ENCODE measurements at places on chromosomes 11 and 22. TPM values are rescaled to one million over a fixed set of nuclear protein-coding genes. Genes with fewer than 3 reads are reported as not detected.

Gene KCNC1
- total RNA-seq = under 0.01 TPM

Gene CENPM
- total RNA-seq = 19.9 TPM

Gene TSPAN18
- 0.54 TPM for total RNA-seq

Gene APOBEC3F
- total RNA-seq = 8.9 TPM

Gene NELL1
- 0.27 TPM for total RNA-seq

Gene FJX1
- total RNA-seq = 0.54 TPM

Gene TMEM134
- total RNA-seq = 30.4 TPM

Gene GAL3ST1
- 0.27 TPM for total RNA-seq

Gene ARHGAP20
- 0.27 TPM for total RNA-seq

Gene ANO1
- total RNA-seq = not detected

Gene RASL10A
- total RNA-seq = 3.8 TPM

Gene TMEM191C
- 1.6 TPM for total RNA-seq

Gene CTSW
- total RNA-seq = 95.9 TPM

Gene TEAD1
- under 0.01 TPM for total RNA-seq

Gene MS4A6A
- total RNA-seq = 4.3 TPM

Gene PHRF1
- 36.6 TPM for total RNA-seq

Gene OR51I1
- total RNA-seq = 1.3 TPM

Gene OR4C3
- total RNA-seq = not detected

Gene TREH
- total RNA-seq = not detected

Gene CREB3L1
- under 0.01 TPM for total RNA-seq

Gene OR51B2
- total RNA-seq = 0.27 TPM

Gene RASSF10
- total RNA-seq = under 0.01 TPM

Gene NAALAD2
- 0.81 TPM for total RNA-seq

Gene SLC22A6
- total RNA-seq = not detected

Gene F2
- total RNA-seq = under 0.01 TPM

Gene HEPN1
- total RNA-seq = not detected

Gene CCDC188
- total RNA-seq = 1.6 TPM

Gene KDM4D
- 1.3 TPM for total RNA-seq

Gene ANKK1
- total RNA-seq = under 0.01 TPM

Gene NLRP6
- 0.54 TPM for total RNA-seq

All from hematopoietic multipotent progenitor cell (in vitro differentiated cells).